ENCODE measurements at places on chromosomes 4 and X. TPM values are rescaled to one million over a fixed set of nuclear protein-coding genes. Genes with fewer than 3 reads are reported as not detected.

Gene IQCM
- total RNA-seq, result not detected

Gene DOCK11
- total RNA-seq, result 9.0 TPM

Gene NHS
- total RNA-seq, result 6.7 TPM

Gene SLBP
- 61.7 TPM for total RNA-seq

Gene IDH3G
- total RNA-seq, result 63.4 TPM
